ENCODE measurements at places on chromosomes 7 and 10.

DNA sequence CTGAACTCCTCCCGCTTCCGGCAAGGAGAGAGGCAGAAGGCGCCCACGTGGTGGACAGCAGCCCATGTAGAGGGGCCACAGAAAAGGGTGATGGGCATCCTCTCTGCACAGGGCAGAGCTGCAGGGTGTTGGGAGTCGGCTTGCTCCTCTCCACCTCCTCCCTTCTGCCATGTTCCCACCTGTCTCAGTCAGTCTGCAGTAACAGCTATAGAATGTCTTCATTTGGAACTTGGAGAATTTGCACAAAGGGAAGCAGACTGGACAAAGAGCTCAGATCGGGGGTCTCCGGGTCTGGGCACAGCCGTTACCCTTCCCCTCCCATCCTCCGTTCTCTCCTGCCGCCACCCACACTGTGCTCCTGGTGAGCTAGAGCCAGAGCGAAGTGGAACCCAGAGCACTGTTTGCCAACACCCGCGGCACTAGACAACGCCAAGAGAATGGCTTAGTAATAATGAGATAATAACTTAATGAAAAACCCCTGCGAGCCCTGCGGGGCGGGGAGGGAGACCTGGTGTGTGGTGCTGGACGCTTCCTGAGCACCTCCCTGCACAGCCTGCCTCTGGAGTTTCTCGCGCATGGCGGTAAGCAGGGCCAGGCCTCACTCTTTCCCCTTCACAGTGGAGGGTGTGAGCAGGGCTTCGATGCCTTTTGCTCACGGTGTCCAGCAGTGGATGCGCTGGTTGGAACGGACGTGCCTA, 254.7 kb downstream of the PAXIP1 start:
- no peak for DNase-seq

GRCh38 chr10:92122941-92123450, 167.9 kb downstream of the CPEB3 start:
- no peak for DNase-seq

GRCh38 chr10:51368943-51369342, 294.7 kb downstream of the PRKG1 start:
- DNase-seq, result no peak

DNA sequence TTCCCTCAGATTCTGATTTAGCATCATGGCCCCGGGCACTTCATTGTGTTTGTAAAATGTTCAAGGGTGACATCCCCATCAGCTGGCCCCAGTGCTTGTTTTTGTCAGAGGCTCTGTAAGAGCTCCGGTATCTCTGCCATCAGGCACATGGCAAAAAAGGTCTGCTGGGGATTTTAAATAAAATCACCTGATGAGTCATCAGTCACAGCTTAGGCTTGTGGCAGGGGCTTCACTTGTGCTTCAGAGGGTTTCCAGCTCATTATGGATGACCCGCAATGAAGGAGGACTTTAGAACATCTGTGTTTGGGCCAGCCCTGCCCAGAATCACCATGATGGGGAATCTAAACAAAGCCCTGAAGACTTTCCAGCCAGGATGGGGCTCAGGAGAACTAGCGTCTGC, 259.9 kb downstream of the ZEB1 start:
- no peak for DNase-seq

GRCh38 chr10:104332243-104333031, 5.8 kb downstream of the ITPRIP start:
- no peak for DNase-seq

GRCh38 chr10:31034098-31034909, 2.6 kb upstream of the ZNF438 start:
- no peak for DNase-seq

GRCh38 chr7:26506196-26506595, 214.5 kb downstream of the SNX10 start:
- no peak for DNase-seq

- peak; percentile 28 for DNase-seq
These were observed 834 bp downstream of the TAC1 start for GRCh38 chr7:97732565-97733275.

DNA sequence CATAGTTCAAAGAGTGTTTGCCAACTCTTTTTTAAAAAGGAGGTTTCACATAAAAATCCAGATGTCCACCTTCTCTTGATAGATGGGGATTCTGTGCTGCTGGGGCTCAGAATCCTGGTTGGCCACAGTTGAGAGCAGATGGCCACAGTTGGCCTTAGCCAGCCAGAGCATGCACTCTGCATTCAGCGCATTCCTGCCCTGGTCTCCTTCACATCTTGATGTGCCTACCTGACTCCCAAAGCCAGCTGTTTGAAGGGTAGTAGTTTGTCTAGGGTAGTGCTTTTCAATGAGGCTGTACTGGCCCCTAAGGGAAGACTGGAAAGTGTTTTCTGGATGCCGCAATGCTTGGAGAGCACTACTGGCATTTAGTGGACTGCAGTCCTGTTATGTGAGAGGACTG, 208.1 kb upstream of the HDAC9 start:
- DNase-seq, result no peak

GRCh38 chr10:78457804-78458482, 424.3 kb downstream of the RPS24 start:
- DNase-seq, result no peak

DNA sequence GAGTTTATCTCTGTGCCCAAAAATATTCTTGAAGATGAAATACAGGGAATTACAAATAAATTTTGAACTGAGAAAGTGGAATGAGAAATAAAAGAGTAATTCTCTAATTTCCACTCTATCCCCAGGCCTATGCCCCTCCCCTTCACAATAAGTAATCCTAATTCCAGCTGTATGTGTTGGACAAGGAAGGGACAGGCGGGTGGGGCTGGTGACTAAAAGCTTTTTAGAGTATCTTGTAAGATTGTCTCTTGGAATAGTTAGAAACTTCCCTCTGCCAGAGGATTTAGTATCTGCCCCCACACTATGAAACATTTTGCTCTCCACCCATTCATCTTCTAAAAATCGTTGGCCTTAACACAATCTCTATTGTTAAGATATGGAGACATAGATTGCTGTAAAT, 199.2 kb downstream of the MBL2 start:
- DNase-seq, result no peak

GRCh38 chr7:128713794-128714193, 25.4 kb upstream of the CALU start:
- no peak for DNase-seq

DNA sequence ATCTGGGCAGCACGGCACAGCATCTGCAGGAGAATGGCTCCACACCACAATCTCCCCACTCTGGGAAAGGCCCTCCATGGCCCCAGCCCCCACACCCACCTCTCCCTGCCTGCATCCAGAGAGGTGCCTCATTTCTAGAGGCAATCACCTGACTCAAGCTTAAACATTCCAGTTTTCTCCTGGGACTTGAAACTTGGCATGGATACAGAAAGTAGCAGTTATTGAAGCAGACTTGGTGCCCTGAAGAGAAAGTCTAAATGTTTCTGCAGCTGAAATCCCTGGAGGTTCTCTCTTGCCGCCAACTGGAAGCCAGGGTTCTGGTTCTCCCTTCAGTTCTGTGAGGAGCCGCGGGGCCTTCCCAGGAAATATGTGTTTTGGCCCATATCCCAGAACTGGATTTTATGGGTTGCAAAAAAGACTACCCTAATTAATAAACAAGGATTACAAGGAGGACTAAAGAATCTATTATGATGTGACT, 122.8 kb downstream of the SKIDA1 start:
- DNase-seq, result no peak

GRCh38 chr7:157409149-157409752, 72.4 kb downstream of the DNAJB6 start:
- DNase-seq, result peak; percentile 34

DNA sequence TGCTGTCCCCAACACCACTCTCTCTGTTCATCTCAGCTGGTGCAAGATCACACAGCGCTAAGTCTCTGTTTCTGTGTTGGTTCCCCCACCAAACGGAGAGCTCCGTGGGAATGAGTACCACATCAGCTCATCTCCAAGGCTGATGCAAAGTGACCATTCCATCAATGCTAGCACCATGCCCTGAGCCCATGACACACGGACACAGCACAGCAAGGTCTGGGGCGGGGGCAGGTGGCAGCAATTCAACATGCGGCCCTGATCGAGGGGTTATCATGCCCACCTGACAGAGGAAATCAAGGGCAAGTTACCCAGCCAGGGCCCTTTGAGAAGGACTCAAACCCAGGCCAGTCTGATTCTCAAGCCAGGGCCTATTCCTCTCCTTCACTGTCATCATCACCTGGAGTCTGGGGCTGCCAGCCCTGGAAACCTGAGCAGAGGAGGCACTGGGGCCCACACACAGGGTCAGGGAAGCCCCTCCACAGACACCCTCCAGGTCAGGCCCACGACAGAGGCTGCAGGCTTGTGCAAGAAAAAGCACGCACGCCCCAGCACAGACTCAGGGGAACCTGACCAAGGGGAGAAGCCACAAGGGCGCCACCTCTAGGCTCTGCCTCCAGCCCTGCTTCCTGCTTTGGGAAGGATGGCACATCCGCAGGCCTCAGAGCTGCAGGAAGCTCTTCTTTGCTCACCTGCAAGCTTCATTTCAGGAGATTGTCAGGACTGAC, 74.8 kb downstream of the GRID1 start:
- DNase-seq, result peak; percentile 68

GRCh38 chr7:77467408-77467807, 51.3 kb upstream of the GSAP start:
- no peak for DNase-seq

DNA sequence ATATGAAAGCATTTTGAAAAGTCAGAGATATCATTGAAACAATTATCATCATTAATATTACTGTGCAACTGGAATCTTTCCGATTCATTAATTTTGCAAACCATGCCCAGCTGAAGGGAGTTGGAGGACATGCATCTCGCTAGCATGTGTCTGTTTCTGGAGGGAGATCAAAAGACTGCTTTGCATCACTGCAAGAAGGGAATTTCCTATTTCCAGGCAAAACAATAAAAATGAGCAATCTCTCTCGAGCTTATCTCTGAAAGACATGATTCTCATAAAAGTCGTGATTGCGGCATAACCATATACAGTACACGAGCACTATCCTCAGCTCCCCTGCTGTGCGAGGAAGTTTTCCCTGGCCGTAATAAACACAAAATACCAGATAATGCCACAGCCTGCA, 607.6 kb upstream of the DPP6 start:
- no peak for DNase-seq

- no peak for DNase-seq
These were observed 183.5 kb downstream of the MAD1L1 start for GRCh38 chr7:2049111-2049781.

DNA sequence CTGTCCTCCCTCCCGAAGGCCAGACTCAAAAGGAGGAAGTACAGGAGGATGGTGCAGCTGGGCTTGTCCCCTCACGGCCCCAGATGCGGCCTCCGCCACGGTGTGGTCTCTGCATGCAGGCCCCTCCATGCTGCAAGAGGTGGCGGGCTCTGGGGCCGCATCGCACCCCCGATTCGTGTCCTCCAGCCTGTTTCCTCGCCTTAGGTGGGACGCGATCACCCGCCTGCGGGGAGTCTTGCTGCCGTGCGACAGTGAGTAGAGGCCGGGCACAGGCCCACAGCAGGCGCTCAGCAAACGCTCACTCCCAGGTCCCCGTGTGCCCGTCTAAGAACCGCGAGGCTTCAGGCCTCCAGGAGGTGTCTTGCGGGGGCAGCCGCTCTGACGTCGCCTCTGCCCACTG, 13.9 kb upstream of the FAM20C start:
- DNase-seq, result no peak

- DNase-seq, result no peak
These were observed 240.5 kb upstream of the RNF32 start for GRCh38 chr7:156400046-156400445.

DNA sequence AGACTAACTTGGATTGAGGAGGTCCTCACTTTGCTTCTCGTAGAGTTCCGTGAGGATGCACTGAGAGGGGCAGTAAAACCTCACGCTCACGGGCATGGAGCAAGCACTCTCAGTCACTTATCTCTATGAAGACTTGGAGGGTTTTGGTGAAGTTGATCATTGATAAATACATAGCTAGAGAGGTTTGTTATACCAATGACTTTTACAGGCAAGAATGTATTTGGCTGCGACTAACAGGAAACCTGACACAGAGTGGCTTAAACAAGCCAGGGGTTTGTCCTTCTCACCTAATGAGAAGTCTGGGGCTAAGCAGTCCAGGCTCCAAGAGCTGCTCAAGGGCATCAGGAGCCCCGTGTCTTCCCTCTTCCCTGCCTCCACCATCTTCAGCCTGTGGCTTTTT, 6.1 kb downstream of the BICC1 start:
- no peak for DNase-seq

- DNase-seq, result peak; percentile 67
These were observed 7.8 kb upstream of the UBE2D1 start for GRCh38 chr10:58326967-58327381.

DNA sequence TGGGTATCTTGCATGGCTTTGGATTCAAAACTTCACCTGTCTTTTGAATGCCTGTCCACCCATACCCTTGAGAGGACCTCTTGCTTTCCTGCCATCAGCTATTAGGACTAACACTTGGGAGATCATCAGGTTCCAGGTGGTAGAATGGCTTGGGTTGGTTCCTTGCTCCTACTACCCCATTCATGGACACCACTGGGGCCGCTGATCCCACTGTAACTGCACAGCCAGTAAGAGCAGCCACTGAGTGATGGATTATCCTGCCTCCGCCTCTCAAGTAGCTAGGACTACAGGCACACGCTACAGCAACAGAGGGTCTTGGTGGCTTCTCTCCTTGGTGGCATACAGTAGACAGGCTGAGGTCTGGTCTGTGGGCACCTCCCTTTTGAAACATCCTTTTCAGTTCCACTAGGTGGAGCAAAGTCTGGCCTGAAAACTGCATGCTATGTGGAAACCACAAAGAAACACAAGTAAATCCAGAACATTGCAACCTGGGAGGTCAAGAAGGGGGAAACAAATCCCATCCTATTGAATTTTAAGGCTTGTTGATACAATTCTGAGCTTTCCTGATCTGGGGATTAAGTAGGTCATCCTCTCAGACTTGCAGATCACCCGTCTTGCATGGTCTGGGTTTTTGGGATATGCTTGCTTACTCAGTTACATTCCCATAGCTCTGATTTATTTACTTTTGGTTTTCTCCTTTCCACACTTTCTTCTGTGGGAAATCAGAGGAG, 9.4 kb downstream of the WBP1L start:
- peak; percentile 49 for DNase-seq

DNA sequence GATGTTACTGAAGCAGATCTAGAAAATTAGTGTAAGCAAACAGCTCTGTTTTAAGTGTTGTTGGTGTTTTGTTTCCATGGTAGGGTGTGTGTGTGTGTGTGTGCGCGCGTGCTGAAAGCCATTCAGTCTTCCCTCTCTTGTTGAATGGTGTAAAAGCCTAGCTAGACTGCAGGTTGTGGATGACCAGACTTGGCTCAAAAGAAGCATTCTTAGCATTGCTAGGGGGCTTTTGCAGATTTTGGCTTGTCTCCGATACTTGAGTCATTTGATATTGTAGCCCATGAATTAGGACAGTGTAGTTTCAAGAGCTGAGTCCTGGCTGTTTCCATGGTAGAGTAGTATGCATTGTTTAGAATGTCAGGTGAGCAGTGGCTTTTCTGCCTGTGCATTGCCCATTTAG, 99.1 kb downstream of the SND1 start:
- DNase-seq, result no peak

Measured in H9 (cell line).